A549 treated with AZD2906 at 1 μM for 4 hours (cell line): ENCODE measurements at places on chromosomes 6 and 20. TPM values are rescaled to one million over a fixed set of nuclear protein-coding genes. Genes with fewer than 3 reads are reported as not detected.

The PEX7 gene
- 4.5 to 5.4 TPM (median 5.1 TPM) in 5 replicates for total RNA-seq

The CNR1 gene
- total RNA-seq, result 1.8 to 2.4 TPM (median 1.9 TPM) in 5 replicates

The TMEM30A gene
- 28.7 to 40.0 TPM (median 38.3 TPM) in 5 replicates for total RNA-seq

The RAET1L gene
- 0.34 to 0.50 TPM (median 0.39 TPM) in 5 replicates for total RNA-seq

The SRSF3 gene
- total RNA-seq, result 481 to 703 TPM (median 512 TPM) in 5 replicates

The HEY2 gene
- 0.03 to 0.10 TPM (median 0.05 TPM) in 4 of 5 replicates, not detected in the other for total RNA-seq

The KHDRBS2 gene
- not detected in 5 replicates for total RNA-seq

The SLC22A2 gene
- total RNA-seq, result not detected in 5 replicates

The RFX6 gene
- not detected in 5 replicates for total RNA-seq

The CCN5 gene
- total RNA-seq, result 30.3 to 44.0 TPM (median 31.4 TPM) in 5 replicates

The EPHA7 gene
- 0.03 to 0.13 TPM (median 0.06 TPM) in 5 replicates for total RNA-seq

The ZSCAN31 gene
- total RNA-seq, result 1.5 to 2.2 TPM (median 1.8 TPM) in 5 replicates

The DUSP15 gene
- 0.75 to 1.1 TPM (median 0.94 TPM) in 5 replicates for total RNA-seq

The TAAR5 gene
- total RNA-seq, result not detected in 5 replicates

The ARFRP1 gene
- total RNA-seq, result 30.6 to 43.0 TPM (median 36.4 TPM) in 5 replicates

The SCRT2 gene
- total RNA-seq, result 0.02 TPM in 1 of 5 replicates, not detected in the others

The GPSM3 gene
- 0.34 to 0.40 TPM (median 0.35 TPM) in 5 replicates for total RNA-seq

The APOBEC2 gene
- not detected in 5 replicates for total RNA-seq

The LST1 gene
- 0.14 to 0.41 TPM (median 0.29 TPM) in 5 replicates for total RNA-seq

The SGK2 gene
- total RNA-seq, result 6.4 to 7.6 TPM (median 7.0 TPM) in 5 replicates

The TRAPPC3L gene
- total RNA-seq, result not detected in 5 replicates

The MAPK14 gene
- total RNA-seq, result 23.5 to 28.4 TPM (median 26.4 TPM) in 5 replicates
